ENCODE measurements at places on chromosomes 11 and 22. TPM values are rescaled to one million over a fixed set of nuclear protein-coding genes. Genes with fewer than 3 reads are reported as not detected.

Gene CBX7
- 6.8 TPM for polyA plus RNA-seq

Gene SCUBE2
- polyA plus RNA-seq: 47.3 TPM

Gene POLA2
- 27.0 TPM for polyA plus RNA-seq

Gene DEFB131B
- 3.6 TPM for polyA plus RNA-seq

Gene GGT5
- polyA plus RNA-seq: 13.1 TPM

Gene SAAL1
- polyA plus RNA-seq: 41.3 TPM

DNA sequence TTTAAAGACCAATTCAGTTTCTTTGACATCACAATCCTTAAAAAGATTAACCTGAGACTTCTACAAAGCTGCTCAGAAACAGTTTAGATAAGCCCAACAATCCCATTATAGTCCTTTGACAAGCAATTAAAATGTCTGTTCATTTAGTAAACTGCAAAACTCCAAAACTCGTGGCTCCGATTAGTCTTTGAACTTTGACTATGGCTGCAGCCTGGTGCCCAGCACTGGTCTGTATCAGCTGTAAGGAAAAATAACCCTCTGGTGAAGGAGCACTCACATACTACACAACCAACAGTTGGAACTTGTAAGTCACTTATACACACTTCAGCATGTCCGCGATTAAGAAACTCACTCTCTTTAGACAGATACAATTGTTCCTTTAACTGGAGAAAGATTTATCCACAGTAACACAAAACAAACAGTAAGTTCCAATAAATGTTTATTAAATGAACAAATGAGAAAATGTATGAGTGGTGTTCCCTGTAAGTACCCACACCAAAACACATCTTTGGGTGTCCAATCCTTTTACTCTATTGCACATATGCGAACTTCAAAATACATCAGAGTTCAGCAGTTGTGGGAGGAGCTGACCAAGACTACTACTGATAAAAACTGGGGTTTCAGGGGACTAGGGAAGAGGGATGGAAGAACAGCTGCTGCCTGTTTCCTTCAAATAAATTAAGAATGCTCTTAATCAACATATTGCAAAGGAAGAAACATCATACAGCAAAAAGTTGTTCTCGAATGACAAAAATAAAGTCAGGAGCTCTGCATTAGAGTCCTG lies 36.4 kb downstream of the PITPNB start:
- DNase-seq: no peak

DNA sequence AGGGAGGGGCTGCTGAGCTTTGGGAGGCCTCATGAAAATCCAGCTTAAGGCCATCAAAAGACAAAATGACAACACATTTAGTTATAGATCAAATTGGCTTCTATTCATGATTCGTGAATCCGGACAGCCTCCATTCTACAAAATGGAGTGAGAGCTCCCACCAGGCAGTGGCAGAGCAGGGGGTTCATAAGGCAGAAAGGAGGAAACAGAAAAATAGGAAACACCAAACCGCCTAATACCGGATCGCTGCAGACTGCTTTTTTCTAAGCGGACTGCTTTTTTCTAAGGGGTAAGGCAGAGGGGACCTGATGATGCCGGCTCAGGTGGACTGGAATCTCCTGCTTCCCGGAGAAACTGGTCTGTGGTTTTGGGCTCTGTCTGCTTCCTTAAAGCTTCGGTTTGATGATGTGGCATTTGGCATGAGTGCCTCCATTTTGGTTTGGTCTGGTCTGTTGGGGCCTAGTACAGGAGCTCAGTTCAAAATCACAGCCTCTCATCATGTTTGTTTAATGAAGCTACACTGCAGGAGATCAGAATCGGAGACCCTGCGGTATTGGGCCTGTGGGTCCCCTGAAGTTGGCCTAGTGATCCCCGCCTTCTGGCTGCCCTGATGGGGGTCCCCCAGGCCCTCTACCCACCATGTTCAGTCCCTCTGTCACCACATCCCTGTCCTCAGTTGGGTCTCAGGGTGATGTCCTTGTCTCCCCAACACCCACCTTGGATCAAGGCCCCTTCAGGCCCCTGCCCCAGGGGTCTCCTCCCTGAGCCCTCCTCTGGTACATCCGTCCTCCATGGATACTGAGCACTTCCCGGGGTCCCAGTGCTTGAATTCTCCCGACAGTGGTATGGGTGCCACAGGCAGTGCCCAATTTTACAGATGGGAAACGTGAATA lies 1.2 kb downstream of the ALDH3B1 start:
- no peak for DNase-seq

DNA sequence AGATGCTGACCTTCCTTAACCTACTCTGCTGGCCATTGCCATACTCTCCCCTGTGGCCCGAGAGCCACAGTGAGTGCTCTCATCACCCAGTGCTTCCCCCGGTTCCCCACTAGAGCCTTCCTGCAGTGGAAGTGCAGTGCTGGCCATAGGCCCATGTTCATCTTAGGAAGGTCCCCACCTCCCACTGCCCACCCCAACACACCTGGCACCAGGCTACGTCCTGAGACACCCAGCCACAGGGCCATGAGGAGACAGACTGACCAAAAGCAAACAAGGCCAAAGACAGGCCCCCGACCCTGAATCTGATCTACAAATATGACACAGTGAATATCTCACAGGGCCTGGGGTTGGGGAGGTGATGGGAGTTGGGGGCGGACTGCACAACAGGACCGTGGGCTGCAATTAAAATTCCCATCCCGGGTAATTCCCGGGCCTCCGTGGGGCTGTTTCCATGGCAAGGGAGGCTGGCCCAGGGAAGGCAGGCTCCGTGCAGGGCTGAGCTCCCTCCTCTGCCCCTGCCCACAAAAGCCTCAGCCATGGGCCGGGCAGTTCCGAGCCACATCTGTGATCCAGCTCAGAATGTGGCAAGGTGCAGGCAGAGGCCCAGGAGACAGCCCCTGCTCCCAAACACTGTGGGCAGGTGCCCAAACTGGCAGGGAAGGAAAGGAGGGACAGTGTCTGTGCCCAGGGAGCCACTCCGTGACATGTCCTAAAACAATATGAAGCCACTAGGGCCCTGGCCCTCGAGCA lies 5.1 kb upstream of the CHST1 start:
- no peak for DNase-seq

GRCh38 chr11:128411150-128411549 lies 176.2 kb downstream of the ETS1 start:
- DNase-seq: no peak

DNA sequence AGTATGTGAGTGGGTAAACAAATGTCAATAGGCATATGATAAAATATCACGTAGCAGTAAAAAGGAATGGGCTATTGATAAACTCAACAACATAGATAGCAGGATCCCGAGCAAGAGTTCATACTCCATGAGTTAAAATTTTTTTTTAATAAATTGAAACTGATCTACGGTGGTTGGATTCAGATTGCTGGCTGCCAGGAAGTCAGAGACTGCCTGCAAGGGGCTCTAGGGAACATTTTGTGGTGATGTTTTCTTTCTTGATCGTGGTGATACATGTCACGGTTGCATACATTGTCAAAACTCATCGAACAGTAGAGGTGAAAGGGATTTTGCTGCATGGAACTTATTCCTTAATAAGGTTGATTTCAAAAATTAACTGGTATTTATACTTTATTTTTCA lies 62.6 kb upstream of the WNT7B start:
- DNase-seq: no peak

- no peak for DNase-seq
Measured at GRCh38 chr11:120595557-120595956, 84.0 kb downstream of the GRIK4 start.

GRCh38 chr11:47183031-47183856 lies 3.0 kb downstream of the PACSIN3 start:
- DNase-seq: no peak

DNA sequence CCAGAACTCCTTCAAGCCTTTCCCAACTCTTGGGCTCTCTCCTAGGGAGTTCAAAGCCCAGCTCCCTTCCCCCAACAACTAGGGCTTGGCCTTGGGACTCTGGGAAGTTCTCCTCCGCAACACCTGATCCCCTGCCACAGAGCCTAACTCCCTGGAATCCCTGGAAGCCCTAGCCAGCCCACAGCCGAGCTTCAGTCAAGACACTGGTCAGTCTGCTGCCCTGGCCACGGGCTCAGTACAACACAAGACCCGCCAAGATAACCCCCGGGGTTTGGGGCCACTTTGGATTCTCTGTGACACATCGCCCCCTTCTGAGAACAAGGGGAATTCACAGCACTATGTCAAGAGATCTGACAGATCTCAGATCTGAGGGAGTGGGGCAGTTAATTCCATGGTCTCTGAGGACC lies 58.3 kb downstream of the SLC22A12 start:
- DNase-seq: no peak

- DNase-seq: peak; percentile 20
Measured at GRCh38 chr22:36659762-36660509, 43.6 kb downstream of the CACNG2 start.

GRCh38 chr22:39194098-39194497 lies 41.6 kb upstream of the CBX7 start:
- DNase-seq: no peak

GRCh38 chr11:129861702-129862522 lies 33.5 kb downstream of the NFRKB start:
- peak; percentile 58 for DNase-seq

DNA sequence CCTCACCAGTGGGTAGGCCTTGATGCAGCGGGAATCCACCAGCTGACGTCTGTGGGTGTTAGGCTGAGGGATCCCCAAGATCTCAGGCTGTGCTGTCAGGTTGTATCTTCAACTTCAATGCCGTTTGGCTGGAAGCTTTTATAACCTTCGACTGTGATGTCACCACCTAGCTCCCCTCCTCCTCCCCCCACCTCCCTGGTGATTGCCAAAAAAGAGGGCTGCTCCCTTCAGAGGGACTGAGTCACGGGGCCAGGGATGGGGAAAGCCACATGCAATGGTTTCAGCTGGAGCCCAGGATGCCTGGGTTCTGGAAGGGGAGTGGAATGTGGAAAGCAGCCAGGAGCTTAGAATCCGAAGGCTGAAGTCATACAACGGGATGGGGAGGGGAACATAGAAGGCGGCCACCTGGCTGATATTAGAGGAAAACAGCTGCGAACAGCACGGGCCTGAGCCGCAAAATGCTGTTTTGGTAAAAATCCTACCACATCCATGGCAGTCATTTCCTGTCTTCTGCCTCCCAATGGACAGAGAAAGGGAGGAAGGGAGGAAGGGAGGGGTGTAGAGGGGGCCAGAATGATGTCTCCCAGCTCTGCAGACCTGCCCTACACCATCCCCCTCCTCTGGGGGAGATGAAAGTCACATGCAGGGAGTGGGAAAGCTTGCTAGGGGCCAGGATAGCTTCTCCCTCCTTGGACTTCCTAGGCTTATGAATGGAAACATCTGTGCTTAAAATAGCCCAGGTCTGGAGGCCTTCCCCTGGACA lies at the start of gene LRRN4CL:
LRRN4CL (minus strand) TSS at position 110 of the 763 bp plus-strand sequence. CDS start 1,022 bp downstream, outside the sequence.
- DNase-seq: no peak

GRCh38 chr11:720642-721246 lies 14.7 kb downstream of the EPS8L2 start:
- no peak for DNase-seq
